ENCODE measurements at places on chromosomes 1 and 21.

DNA sequence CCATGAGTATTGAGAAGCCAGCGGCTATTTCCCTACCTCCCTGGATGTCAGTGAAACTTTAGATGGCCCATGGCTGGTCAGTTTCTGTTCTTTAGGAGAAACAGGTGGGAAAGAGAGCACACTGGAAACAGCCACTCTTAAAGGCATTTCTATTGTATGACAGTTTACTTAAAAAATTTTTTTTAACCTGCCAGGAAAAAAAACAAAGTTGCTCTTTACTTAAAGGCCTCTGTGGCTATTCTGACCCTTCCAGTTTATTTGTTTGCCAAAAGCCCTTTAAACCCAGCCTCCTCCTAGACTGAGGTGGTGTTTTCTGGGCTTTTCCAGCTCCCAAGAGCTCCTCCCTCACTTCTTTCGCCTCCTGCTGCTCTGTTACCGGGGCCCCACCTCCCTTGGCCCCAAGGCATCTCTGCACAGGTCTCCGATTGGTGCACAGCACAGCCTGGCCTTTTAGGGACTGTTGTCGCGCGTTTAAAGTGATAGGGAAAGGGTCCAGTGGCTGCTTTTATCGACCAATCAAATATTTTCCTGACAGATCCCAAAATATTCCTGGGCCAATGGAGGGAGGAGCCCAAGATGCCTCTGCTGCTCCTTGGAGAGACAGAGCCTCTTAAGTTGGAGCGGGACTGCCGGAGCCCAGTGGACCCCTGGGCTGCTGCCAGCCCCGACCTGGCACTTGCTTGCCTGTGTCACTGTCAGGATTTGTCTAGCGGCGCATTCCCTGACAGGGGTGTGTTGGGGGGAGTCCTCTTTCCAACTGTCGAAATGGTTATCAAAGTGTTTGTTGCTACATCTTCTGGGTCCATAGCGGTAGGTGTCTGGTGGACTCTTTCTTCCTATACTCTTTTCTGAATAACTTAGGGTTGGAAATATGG, at the start of gene SH3BGR:
TSS of gene SH3BGR (plus strand) at position 639 of the 875 bp plus-strand sequence. CDS start at position 766, 127 bp downstream.
- DNase-seq, result no peak

GRCh38 chr1:19122668-19123067, 87.4 kb downstream of the UBR4 start:
- no peak for DNase-seq

DNA sequence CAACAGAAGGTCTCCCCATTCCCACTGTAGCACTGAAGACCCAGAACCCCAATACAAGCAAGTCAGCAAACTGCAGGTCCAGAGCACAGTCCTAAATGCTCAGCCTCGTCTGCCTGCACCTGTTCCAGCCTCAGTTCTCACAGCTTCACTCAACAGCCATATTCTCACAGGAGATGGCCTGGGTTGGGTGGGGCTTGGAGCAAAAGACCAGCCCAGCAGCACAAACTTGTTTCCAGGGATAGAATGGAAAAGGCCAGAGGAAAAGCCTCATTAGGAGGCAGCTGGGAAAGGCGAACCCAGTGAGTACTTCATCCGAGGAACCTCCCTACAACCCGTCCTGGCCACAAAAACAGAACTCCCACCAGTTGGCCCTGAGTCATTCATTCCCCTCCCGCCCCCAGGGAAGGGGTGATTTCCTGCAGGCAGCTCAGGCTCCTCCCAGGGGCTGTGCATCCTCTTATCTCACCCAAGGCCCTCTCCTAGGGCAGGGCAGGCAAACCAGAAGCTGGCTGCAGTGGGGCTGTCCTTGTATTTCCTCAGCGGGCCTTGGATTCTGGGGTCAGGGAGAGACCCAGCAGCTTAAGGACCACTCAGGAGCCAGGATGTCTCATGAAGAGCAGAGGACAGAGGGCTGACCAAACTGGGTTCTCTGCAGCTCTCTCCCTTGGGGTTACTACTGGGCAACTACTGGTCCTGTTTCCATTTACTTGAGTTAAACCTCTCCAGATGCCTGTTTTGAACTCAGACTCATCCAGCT, 7.4 kb upstream of the MPL start:
- DNase-seq, result peak; percentile 66

GRCh38 chr21:37184784-37185593, 82.1 kb downstream of the VPS26C start:
- no peak for DNase-seq

DNA sequence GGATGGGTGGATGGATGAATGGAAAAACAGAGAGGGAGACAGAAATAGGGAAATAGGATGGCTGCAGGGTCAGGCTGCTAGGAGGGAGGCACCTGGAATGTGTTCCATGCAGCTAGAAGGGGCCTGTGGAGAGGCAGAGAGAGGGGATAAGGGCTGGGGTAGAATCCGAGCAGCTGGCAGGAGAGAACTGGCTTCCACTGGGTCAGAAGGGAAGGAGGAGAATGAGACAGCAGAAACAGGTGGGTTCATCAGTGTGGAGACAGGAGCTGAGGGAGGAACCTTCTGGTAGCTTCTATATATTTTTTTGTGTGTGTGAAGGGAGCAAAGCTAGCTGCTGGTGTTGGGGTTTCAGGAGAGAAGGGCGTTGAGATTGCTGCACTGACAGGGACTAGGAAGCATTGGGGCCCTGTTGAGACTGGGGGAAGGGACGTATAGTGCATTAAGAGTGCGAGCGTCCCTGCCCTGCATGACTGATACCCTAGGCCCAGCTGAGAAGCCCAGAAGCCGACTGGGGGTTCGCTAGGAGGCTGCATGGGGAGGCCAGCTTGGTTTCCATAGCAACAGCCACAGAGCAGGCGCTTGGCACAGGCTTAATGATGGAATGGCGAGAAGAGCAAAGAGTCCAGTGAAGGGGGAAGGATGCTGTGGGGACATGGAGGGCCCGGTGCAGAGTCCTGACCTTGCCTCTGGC, 14.8 kb upstream of the KIF21B start:
- no peak for DNase-seq

GRCh38 chr1:206081856-206082255, 28.9 kb downstream of the RHEX start:
- DNase-seq, result no peak

DNA sequence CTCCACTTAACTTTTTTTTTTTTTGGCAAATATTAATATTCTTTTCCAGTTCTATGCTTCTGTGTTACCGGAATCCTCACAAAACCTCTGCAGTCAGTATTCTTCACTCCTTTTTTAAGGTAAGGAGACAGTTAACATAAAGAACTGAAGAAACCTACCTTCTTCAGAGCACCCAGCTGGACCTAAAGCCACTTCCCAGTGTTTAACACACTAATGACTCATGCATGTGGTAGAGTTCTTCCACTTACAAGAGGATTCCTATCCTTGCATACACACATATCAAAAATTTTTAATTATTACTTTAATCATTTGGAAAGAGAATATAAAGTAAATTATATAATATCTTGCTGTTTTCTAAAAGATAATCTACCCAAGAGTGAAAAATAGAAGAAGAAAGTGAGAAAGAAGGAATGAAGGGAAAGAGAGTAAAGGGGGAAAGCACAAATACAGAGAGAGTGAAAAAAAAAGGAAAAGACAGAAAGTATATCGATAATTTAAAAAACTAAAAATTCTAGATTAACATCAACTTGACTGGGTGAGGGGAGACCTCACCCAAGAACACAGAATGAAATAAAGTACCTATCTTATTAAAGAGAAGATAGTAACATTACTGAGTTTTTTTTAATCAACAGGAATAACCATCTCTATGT, 54.9 kb downstream of the ENAH start:
- DNase-seq, result no peak

GRCh38 chr1:182237329-182237728, 154.3 kb downstream of the GLUL start:
- DNase-seq, result no peak

DNA sequence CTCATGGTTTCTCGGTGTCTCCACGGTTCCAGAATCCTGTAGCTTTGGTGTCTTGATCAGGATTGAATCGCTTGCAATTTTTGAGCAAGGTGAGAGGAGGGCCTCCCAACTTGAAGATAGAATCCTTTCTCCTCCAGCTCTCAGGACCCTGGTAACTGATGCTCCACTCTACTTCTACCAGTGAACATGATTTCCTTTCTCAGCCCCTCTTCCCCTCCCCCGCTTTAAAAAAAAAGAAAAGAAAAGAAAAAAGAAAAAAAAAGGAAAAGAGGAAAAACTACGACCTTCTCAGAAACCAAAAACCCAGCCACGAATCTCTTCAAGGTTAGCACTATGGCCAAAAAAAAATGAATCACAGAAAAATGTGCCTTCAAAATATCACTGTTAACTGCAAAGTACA, 1.2 kb downstream of the ARHGEF11 start:
- DNase-seq, result no peak

DNA sequence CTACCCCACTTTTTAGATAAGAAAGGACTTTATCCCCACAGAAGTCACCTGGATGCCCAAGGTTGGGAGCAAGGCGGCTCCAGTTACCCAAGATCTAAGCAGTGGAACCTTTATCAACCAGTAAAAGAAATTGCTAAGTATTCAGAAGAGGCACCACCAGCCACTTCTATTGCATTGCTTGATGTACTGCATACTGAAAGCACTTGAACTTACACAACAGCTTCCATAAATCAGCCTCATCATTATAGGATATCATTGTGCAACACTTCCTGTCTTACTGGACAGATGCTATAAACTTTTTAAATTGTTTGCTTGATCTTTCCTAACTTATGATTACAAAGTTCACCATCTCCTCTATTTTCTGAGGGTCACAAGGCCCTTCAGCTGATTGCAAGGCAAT, 642.7 kb upstream of the CXADR start:
- DNase-seq, result no peak

- peak; percentile 75 for DNase-seq
These were observed 21.7 kb downstream of the TMEM53 start for GRCh38 chr1:44652445-44653106.

- no peak for DNase-seq
These were observed 13.7 kb downstream of the CD2 start for GRCh38 chr1:116767782-116768382.

DNA sequence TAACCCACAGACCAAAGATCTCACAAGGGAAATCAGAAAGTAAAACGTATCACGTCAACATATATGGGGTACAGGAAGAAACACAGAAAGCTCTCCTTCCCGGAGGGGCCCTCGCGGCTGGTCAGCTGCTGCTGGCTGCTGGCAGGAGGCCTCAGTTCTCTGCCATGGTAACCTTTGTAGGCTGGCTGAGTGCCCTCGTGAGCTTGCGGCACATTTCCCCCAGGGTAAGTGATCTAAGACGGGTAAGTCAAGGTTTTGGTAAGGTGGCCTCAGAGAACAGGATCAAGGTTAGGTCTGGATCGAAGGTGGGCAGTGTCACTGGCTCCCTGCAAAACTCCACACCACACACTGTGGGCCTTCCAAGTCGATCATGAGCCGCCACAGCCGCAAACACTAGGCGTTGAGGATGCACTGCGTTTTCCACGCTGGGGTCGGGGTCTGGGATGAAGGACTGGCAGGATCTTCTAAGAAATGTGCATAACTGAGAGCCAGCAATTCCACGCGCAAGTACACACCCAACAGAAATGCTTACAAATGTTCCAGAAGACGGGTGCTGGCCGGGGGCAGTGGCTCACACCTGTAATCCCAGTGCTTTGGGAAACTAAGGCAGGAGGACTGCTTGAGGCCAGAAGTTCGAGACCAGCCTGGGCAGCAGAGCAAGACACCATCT, 33.9 kb downstream of the WDR4 start:
- peak; percentile 5 for DNase-seq

DNA sequence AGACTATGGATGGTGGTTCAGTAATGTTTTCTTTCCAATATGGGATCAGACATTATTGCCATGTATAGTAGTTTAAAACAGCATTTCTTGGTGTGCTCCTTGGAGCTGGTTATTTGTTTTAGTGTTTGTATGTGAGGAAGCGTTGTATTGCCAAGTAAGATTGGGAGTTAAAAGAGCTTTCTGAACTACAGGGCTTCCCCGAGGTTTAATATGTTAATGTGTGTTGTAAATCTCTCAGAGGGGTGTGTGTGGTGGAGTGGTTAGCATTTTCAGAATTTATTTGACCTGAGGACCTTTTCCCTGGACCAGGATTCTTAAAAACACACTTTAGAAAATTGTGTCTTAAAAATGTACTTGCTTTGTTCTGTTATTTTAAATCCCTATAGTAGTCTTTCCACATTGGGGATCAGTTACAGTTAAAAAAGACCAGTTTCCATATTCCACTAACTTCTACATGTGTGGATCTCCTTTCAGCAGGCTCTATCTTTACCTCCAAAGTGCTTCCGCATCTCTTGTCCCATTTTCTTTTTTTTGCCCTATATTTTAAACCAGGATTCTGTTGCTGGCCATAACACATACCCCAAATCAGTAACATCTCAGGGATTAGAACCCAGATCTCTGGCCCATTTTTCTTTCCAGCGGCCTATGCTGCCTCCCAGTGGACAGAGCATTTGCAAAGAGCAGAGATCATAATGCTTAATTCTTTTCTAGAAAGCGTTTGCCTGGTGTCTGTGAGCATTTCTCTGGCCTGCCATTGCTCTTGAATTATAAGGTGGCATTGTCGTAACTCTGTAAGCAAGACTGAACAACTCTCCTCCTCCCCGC, 58.6 kb downstream of the PBX1 start:
- DNase-seq, result no peak

DNA sequence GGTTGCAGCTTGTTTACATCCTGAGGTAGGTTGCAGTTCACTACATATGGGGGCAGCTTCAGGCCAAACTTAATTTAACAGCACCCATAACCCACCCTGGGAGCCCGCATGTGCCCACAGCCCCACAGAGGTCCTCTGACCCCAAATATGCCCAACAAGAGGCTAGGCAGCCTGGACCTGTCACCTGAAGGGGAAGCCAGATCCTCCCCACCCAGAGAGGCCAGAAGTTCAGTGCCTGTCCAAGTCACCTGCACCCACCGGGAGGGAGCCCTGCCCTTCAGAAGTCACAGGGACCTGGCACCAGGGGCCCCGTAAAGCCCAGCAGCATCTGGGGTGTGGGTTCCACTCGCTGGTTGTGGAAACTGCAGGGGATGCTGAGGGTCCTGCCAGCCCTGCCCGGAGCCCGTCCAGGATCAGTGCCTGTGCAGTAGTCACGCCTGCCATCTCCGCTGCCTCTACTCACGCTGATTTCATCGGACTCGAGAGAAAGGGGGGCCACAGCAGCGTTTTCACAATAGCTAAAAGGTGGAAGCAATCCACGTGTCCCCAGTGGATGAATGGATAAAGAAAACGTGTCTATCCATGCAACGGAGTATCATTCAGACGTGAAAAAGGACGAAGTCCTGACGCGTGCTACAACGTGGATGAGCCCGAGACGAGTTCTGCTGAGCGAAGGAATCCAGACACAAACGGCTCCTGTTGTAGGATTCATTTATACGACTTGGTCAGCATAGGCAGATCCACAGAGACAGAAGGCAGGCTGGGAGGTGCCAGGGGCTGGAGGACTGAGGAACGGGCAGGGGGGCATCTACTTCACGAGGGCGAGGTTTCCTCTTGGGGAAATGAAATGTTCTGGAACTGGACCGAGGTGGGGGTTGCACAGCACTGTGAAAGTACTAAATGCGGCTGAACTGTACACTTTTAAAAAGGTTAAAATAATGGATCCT, 33.9 kb upstream of the COL6A2 start:
- no peak for DNase-seq

DNA sequence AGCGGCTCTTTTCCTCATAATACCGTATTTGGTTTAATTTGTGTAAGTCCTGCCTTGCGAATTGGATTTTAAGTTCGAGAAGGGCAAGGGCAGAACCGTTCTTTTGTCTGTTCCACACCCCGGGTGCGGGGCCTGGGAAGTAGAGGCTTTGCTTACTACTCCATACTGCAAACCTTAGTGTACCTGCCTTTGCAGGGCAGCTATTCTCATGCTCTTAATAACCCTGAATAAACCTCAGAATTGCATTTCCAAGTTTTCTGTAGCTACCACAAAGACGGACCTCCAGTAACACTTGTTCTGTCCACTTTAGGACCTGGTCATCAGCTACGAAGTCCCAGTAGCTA, 657 bp upstream of the HNRNPU start:
- DNase-seq, result peak; percentile 32
